NCI-H2171 treated with DMSO at 0.1 percent for 48 hours (cell line): ENCODE measurements at places on chromosomes 5 and 9.

DNA sequence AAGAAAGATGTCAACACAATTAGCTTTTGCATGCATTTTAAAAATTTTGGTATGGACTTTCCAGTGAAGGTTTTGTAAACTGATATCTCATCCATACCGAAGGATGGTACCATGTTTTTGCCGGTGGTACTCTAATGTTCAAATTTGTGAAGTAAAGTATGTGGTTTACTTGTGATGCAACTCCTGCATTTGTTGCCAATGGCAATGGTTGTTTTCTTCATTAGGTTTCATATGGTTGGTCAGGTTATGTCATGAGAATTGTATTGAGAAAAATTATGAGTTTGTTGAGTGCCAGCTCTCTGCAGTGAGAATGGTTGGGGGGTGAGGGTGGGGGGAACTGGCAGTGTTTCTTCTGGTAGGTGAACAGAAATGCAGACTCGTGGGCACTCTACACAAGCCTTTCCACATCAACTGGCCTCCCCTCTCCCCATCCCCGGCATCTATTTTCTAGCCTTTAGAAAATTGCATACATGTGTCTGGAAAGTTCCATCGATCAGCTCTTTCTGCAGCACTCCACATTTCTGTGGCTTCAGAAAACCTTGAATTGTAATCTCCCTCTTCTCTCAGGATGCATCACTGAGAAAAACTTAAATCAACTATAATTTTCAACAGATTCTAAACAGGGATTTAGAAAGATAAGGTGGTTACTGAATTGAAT lies 107.7 kb downstream of the PDE4D start:
- no peak for DNase-seq

DNA sequence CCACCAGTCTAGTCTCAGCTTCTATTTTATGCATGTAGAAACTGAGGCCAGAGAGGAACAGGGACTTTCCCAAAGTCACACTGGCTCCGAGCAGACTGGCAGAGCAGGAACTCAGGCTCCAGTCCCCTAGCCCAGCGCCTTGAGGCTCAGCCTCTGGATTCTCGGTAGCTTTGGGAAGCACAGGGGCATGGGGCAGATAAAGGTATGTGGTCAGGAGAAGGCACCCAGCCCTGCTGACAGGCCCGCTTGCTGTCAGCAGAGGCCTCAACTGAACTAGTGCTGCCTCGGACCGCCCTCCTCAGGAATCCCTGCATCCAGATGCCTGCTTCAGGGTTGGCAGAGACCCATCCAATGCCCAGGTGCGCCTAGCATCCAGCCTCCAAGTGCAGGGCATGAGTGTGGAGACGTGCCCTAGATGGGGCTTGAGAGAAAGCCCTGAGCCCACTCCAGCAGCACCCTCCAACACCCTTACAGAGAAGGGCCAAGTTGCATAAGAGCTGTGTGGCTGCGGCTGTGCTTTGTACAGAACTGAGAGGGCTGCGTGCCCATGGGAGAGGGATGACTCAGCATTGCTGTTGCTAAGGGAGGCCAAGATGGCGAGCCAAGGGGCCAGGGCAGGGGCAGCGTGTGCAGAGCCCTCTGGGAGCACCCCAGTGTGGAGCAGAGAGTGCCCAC lies 168.6 kb downstream of the MACROH2A1 start:
- no peak for DNase-seq

GRCh38 chr5:36153298-36153677 lies 1.4 kb downstream of the SKP2 start:
- DNase-seq, result no peak

DNA sequence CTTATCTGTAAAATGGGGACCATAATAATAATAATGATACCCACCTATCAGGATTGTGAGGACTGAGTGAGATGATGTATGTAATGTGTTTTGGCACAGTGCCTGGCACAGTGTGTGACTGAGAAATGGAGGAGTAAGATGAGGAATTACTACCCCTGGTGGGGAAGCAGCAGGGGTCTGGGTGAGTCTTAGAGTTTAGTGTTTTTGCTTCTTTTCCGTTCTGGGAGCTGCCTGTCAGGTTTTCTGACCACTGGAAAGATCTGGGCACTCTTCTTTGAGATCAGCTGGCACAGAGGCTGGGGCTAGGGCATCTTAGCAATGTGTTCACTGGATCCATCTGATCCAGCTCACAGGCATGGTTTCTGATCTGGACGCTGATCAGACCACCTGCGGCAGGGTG lies 8.5 kb downstream of the LCP2 start:
- no peak for DNase-seq

GRCh38 chr9:134318481-134318891 lies 7.8 kb upstream of the RXRA start:
- DNase-seq, result no peak

DNA sequence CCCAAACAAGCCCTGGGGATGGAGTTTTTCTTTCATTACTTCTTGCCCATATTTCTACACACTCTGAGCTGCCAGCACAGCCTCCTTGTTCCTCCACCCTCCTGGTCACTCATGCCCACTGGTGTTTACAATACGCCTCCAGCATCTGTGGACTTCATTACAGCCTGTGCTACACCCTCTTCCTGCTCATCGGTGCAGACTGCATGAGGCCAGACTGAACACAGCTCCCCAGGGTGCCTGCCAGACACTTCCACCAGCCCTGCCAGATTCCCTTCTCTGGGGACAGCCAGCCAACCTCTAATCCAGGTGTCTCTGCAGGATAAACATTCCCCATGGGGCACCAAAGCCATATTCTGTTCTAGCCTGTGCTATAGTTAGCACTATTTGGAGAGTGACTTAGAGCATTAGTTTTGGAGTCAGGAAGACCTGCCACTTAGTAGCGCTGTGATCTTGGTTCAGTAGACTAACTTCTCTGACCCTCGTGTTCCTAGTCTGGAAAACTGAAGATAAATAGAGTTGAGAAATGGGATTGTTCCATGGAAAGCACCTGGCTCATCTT lies 163.8 kb upstream of the KLF4 start:
- peak; percentile 87 for DNase-seq

DNA sequence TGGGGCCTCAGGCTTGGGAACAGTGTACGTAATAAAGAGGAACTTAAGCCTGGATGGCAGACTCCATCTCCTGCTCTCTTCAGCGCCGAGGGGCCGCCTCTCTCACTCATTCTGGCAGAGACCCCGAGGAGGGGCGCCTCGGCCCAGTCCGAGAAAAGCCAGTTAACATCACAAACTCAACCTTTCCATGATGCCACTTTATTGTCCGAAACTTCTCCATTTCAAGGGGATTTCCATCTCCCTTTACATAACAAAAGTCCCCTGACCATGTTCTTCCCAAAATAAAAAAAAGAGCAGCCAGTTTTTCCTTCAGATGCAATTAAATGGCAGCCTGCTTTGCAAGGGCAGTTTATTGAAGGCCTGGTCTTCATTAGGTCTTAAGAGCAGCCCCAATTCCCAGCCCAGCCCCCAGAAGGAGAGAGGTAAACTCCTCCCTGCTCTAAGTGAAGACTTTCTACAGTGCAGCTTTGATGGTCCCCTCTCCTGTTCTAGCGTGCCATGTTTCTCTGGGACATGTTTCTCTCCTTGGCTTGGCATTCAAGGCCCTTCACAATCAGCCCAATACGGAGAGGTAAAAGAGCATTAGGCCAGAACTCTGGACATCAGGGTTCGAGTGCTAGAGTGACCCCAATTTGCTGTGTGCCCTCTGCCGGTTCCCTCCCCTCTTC lies 19.5 kb upstream of the RAB14 start:
- no peak for DNase-seq

GRCh38 chr5:26236936-26237335 lies 801.5 kb downstream of the CDH9 start:
- DNase-seq, result no peak

DNA sequence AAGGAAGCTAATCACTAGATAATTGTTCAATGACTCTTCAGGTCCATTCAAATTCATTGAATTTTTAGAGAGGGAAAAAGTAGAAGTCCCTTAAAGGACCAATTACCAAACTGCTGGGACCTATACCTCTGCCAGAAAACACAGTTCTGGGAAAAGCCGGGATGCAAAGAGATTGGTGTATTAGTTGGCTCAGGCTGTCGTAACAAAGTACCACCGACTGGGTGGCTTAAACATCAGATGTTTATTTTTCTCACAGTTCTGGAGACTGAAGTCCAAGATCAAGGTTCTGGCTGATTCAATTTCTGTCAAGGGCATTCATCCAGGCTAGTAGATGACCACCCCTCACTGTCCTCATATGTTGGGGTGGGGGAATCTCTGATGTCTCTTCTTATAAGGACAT lies 177.1 kb upstream of the FSTL4 start:
- no peak for DNase-seq

GRCh38 chr5:140251527-140251973 lies 51.4 kb downstream of the PFDN1 start:
- DNase-seq, result no peak

GRCh38 chr5:179301796-179302195 lies 43.5 kb downstream of the ADAMTS2 start:
- no peak for DNase-seq
